ENCODE measurements at places on chromosomes 1 and 21. TPM values are rescaled to one million over a fixed set of nuclear protein-coding genes. Genes with fewer than 3 reads are reported as not detected.

The PGLYRP3 gene
- not detected for total RNA-seq

The PPP1R8 gene
- 36.5 TPM for total RNA-seq

The ALPL gene
- total RNA-seq: 0.14 TPM

The RNU5D-1 gene
- total RNA-seq: not detected

The SLC30A2 gene
- 0.31 TPM for total RNA-seq

The OR14C36 gene
- not detected for total RNA-seq

The PRAMEF5 gene
- total RNA-seq: not detected

The C1orf210 gene
- not detected for total RNA-seq

The FLG2 gene
- not detected for total RNA-seq

The RIMS3 gene
- 1.2 TPM for total RNA-seq

The APH1A gene
- total RNA-seq: 138 TPM

The TCHHL1 gene
- not detected for total RNA-seq

The LRIF1 gene
- total RNA-seq: 25.8 TPM

The KIRREL1 gene
- total RNA-seq: 32.5 TPM

The ABCG1 gene
- 2.3 TPM for total RNA-seq

The ZNF648 gene
- not detected for total RNA-seq

The FMO3 gene
- total RNA-seq: not detected

The NADK gene
- total RNA-seq: 30.5 TPM

The GLIS1 gene
- not detected for total RNA-seq

The RYR2 gene
- 0.13 TPM for total RNA-seq

The CFAP107 gene
- not detected for total RNA-seq

The OR11L1 gene
- not detected for total RNA-seq

The DMBX1 gene
- 0.99 TPM for total RNA-seq

The PPIAL4G gene
- total RNA-seq: not detected

The ZNF326 gene
- total RNA-seq: 22.6 TPM

The MROH9 gene
- total RNA-seq: not detected

The AUNIP gene
- total RNA-seq: 8.5 TPM

The AHDC1 gene
- 14.5 TPM for total RNA-seq

The MRPL24 gene
- total RNA-seq: 183 TPM

The HSPG2 gene
- total RNA-seq: 76.7 TPM

The CPLANE2 gene
- total RNA-seq: 3.8 TPM

The OPRD1 gene
- 0.08 TPM for total RNA-seq

The MAP3K7CL gene
- total RNA-seq: 2.6 TPM

The RBP7 gene
- 11.2 TPM for total RNA-seq

The PALMD gene
- 0.11 TPM for total RNA-seq

The ANKRD35 gene
- not detected for total RNA-seq

All from A549 treated with ZK216348 at 1 μM for 4 hours (cell line).